Endodermal cell (in vitro differentiated cells): ENCODE measurements at places on chromosomes 13 and 19. TPM values are rescaled to one million over a fixed set of nuclear protein-coding genes. Genes with fewer than 3 reads are reported as not detected.

WDR88 gene
- total RNA-seq: not detected in 3 replicates

CGB7 gene
- total RNA-seq: 1.5 and 1.7 TPM in 2 replicates

VSTM1 gene
- total RNA-seq: not detected in 3 replicates

SLC15A1 gene
- total RNA-seq: 0.53 to 1.5 TPM (median 0.74 TPM) in 3 replicates

PLK5 gene
- 0.45 and 0.48 TPM in 2 replicates for total RNA-seq

CGB1 gene
- total RNA-seq: not detected in 2 replicates

KMT5C gene
- 80.6 to 104 TPM (median 88.1 TPM) in 3 replicates for total RNA-seq

VSTM2B gene
- total RNA-seq: not detected in 3 replicates

CEACAM7 gene
- total RNA-seq: not detected in 2 replicates

SPRY2 gene
- 87.7 to 94.4 TPM (median 90.7 TPM) in 3 replicates for total RNA-seq

MEDAG gene
- 0.33 and 0.38 TPM in 2 replicates for total RNA-seq
